ENCODE measurements at places on chromosomes 13 and 19.

DNA sequence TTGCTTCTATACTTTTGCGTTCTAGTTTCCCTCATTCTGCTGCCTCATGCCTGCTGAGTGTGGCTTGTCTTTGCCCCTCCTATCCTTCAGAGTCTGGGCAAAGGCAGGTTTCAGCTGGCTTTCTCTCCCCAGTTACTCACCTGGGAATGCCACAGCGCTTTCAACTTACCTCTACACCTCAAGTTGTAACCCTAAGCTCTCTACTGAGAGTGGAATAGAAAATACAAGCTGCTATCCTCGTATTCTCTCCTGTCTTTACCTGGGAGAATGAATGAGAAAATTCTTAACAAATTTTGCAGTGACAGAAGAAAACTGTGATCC is 316.3 kb upstream of the KLF12 start:
- DNase-seq: no peak

DNA sequence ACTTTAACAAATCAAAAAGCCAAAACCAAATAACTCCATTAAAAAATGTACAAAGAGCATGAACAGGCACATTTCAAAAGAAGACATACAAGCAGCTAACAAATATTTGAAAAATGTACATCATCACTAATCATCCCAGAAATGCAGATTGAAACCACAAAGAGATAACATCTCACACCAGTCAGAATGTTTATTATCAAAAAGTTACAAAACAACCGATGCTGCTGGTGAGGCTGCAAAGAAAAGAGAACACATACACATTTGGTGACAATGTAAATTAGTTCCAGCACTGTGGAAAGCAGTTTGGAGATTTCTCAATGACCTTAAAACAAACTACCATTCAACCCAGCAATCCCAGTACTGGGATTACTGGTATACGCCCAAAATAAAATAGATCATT is 756.0 kb upstream of the PCDH20 start:
- no peak for DNase-seq

GRCh38 chr13:50366488-50367174 is 351.4 kb downstream of the KCNRG start:
- DNase-seq: no peak

DNA sequence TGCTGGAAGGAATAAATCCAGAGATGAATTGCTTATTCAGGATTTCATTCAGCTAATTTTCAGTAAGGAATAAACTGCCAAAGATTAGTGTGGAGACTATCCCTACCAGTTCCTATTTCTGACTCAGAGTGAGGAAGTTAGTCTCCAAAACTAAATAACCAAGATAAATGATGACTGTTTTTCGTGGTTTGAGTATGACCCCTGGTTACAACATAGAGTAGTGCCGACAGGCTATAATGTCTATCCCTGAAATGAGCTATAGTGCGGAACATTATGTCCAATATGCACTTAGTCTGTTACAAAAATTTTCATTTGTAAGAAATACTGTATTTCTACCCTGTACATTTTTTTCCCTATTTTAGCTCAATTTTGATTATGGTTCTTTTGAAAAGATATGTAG is 51.4 kb downstream of the NBEA start:
- no peak for DNase-seq

DNA sequence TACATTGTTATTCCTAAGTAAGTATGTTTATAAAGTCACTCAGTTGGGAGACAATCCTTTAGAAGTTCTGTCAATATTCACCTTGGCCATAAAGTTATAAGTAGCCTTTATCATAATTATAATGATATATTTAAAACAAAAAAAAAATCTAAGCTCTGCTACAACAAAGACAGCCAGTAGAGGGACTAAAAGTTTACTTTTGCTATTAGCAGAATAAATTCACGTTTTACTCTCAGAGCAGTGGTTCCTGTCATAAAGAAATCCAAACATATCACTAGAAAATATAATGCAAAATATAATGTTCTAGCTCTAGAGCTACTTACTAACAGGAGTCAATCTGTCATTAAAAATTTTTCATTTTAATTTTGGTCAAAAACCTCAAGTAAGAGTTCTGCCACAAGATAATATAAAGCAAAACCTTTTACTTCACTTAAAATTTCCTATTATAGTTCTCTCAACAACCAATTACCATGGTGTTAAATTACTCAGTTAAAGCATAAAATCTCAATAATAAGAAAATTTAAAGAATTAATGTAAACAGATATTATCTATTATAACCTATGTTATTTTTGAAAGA is 17.7 kb downstream of the INTS6 start:
- no peak for DNase-seq

DNA sequence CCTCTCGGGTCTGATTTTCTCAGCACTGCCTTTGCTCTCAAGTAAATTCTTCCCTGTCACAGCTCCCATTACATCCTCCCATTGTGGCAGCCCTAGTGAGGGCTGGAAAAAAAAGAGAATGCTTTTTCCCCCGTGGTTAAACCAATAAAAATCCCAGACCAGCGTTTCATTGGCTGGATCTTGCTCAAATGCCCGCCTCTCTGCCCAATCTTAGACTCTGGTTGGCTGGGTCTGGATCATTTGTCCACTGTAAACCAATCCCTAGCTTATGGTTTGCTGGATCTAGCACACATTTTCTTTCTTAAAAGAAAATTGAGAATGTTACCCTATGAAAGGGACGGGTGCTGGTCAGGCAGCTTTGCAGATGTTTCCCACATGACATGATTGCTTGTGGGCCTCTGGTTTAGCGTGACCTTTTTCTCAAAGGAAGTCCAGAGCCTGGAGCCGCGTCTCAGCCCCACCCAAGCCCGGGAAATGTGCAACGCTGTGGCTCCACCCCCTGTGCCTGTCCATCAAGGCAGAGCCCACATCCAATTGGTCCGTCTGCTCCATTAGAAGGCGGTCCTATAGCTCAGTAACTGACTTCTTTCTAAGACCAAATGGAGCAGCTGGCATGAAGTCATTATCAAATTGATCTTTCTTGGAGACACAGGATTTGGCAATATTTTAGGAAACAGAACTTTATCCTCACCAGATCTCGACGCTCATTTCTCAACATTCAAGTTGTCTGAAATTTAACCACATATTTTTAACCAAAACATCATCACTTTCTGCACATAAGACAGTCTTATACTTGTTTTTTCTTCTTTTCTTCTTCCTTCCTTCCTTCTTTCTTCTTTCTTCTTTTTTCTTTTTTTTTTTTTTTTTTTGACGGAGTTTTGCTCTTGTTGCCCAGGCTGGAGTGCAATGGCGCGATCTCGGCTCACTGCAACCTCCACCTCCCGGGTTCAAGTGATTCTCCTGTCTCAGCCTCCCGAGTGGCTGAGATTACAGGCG is 2.6 kb upstream of the MCEMP1 start:
- no peak for DNase-seq

Measured in activated CD8-positive, alpha-beta memory T cell treated with anti-CD3 and anti-CD28 coated beads, Interleukin-2, amount 50 U/mL, for 4 hours (primary cell).